ENCODE measurements at places on chromosomes 2 and 18. TPM values are rescaled to one million over a fixed set of nuclear protein-coding genes. Genes with fewer than 3 reads are reported as not detected.

Gene SLC11A1
- 2.7 TPM for total RNA-seq

Gene HES6
- 0.47 TPM for total RNA-seq

Gene CEBPZOS
- 23.2 TPM for total RNA-seq

GRCh38 chr2:158178646-158179045 lies 77.0 kb downstream of the UPP2 start:
- no peak for DNase-seq

Gene ARHGAP15
- 277 TPM for total RNA-seq

Gene ITGB6
- total RNA-seq = not detected

DNA sequence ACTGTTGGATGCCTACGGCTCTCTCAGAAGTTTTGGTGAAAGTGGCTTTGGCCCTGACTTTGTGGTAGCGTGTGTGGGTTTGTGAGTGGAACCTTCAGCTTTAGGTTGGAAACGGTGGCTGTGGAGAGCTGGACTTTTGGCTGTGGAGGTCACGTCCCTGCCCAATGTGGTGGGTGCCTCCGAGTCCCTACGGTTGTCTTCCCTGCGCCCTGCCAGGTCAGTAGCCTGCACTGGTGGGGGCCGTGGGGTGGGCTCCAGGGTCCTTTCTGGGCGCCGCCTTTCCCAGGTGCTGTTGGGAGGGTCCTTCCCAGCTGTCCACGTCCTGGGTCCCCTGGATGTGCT lies 11.1 kb downstream of the COLEC11 start:
- DNase-seq = no peak

DNA sequence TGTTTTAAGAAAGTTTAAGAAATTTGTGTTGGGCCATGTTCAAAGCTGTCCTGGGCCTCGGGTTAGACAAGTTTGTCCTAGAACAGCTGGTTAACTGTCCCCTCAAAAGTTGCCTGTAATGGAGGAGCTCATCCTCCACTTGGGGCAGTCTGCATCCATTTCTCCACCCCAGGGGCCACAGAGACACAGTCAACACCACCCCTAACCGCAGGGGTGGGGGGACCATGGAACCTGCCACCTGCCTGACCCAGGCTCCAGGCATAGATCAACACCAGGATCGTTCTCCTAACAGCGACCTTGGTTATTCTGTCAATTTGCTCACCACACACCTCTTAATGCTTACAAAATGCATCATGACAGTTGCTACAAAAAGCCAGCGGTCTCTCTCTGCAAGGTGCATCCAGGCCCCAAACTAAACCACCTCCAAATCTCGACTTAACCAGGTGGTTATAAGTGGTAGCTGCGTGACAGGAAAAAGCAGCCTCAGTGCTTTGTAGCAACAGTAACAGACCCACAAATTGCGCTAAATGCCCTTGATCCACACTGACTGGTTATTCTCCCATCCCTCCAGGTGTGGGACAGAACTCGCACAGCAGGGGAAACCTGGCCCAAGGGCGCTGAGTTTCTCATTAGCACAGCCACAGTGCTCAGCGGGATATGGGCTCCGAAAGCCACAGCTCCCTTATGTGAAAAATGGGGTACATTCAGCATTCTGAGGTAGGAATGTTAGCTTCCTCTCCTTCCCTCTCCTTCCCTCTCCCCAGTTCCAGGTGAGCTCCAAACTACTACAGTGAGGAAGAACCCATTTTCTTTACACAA lies 48.0 kb downstream of the HDLBP start:
- DNase-seq = no peak

Gene VWA3B
- not detected for total RNA-seq

- DNase-seq = no peak
Measured at GRCh38 chr2:27954771-27955383, 64.3 kb downstream of the BABAM2 start.

Gene SERPINB11
- total RNA-seq = not detected

Gene BUB1
- 8.6 TPM for total RNA-seq

GRCh38 chr2:32591669-32592463 lies 36.0 kb upstream of the TTC27 start:
- no peak for DNase-seq

- DNase-seq = no peak
Measured at GRCh38 chr2:163345795-163346573, 389.8 kb downstream of the FIGN start.

- no peak for DNase-seq
Measured at GRCh38 chr18:48324651-48325050, 84.5 kb downstream of the ZBTB7C start.

DNA sequence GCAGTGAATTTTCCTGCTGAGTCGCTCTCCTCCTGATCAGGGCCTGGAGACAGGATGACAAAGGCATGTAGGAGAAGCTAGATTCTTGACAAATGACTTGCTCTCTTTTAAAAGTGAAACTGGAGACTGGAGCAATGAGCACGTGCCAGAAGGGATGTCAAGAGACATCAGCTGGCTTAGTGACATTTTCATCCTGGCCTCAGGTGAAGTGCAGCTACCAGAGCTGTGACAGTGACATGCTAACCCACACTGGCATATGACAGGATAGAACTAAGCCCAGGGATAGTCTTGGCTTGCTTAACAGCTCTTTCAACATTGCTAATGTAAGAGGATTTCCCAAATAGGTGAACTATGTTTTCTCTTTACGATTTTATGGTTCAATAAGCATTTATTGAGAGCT lies 757.5 kb upstream of the DDX18 start:
- no peak for DNase-seq

DNA sequence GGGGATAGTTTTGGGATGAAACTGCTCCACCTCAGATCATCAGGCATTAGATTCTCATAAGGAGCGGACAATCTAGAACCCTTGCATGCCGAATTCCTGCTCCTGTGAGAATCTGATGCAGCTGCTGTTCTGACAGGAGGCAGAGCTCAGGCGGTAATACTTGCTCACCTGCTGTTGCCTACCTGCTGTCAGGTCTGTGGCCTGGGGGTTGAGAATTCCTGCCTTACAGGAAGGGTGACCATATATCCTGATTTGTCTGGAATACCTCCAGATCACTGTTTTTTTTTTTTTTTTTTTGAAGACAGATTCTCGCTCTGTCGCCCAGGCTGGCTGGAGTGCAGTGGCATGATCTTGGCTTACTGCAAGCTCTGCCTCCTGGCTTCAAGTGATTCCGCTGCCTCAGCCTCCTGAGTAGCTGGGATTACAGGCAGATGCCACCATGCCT lies 21.7 kb downstream of the ACSL3 start:
- no peak for DNase-seq

- no peak for DNase-seq
Measured at GRCh38 chr18:35804377-35804776, 168.1 kb upstream of the RMP24 start.

GRCh38 chr2:232501794-232502390 lies 14.3 kb upstream of the ECEL1 start:
- DNase-seq = no peak

Gene SERPINB10
- total RNA-seq = not detected

DNA sequence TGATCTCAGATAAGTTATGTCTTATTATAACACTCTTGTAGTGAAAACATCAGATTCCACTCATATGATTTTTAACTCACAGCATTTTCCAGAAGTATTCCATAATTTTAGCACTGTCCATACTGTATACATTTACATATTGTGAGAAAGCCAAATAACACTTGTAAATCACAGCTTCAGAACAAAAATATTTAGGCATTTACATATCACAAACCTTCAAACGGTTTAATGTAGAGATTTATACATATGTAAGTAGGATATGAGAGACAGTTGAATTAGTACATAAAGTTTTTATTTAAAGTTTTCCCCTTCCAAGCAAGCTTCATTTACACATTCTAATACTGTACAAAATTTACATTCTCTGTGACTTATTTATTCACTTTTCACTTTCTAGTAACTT lies 100.4 kb downstream of the KLHL14 start:
- no peak for DNase-seq

GRCh38 chr18:35097195-35097594 lies 56.0 kb downstream of the MAPRE2 start:
- DNase-seq = no peak

- no peak for DNase-seq
Measured at GRCh38 chr2:32863803-32864202, 83.0 kb upstream of the LTBP1 start.

Gene DCDC2C
- total RNA-seq = not detected

Gene DPP4
- 57.3 TPM for total RNA-seq

DNA sequence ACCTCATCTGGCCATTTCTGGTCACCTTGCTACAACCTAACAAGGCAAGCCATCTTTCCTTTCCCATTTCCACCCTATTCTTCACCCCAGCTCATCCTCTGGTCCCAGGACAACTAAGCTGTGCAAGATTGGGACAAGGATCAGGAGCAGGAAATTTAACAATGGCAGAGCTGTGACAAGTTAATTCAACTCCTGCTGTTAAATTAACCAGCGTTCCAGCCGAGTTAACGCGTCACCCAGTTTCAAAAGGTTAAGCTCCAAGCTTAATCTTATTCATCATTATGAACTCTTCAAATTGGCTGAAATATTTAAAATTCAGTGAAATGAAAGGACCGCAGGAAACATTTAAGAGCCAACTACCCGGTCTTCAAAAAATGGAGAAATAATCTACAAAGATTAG lies 231.9 kb downstream of the GRB14 start:
- DNase-seq = no peak

DNA sequence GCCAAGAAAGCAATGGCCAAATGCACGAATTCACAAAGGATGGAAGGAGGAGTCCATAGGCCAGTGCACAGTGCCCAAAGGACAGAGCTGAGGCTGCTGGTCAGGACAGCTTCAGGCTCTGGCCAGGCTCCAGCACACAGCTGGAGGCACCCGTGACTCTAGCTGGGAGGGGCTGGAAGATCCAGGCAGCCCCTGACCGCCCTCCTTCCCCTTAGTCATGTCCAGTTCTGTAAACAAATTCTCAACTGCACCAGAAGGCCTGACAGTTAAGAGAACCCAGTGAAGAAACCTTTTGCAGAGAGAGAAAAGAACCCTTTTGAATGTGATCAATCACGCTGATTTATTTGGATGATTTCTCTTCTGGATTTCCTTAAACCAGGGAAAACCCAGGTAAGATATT lies 7.7 kb upstream of the YWHAQ start:
- DNase-seq = no peak

Gene MC4R
- total RNA-seq = not detected

DNA sequence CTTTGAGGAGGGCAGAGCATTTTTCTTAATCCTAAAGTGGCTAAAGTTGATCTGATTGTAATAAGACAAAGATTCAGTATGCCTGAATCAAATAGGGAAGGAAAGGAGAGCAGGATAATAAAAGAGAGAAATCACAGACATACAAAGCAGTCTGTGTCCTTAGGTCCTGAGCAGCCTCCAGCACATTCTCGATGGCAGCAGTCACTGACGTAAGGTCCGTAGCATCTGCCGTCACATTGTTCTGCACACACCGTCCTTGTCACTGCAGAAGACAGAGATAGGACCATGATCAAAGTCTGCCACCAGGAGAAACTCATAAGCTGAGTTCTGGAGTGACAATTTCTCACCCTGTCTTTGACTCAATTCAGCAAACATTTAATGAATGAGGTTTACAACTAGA lies 813.7 kb downstream of the ERBB4 start:
- no peak for DNase-seq

GRCh38 chr2:220586980-220587530 lies 959.6 kb downstream of the SLC4A3 start:
- DNase-seq = no peak

Gene CDH2
- 0.37 TPM for total RNA-seq

DNA sequence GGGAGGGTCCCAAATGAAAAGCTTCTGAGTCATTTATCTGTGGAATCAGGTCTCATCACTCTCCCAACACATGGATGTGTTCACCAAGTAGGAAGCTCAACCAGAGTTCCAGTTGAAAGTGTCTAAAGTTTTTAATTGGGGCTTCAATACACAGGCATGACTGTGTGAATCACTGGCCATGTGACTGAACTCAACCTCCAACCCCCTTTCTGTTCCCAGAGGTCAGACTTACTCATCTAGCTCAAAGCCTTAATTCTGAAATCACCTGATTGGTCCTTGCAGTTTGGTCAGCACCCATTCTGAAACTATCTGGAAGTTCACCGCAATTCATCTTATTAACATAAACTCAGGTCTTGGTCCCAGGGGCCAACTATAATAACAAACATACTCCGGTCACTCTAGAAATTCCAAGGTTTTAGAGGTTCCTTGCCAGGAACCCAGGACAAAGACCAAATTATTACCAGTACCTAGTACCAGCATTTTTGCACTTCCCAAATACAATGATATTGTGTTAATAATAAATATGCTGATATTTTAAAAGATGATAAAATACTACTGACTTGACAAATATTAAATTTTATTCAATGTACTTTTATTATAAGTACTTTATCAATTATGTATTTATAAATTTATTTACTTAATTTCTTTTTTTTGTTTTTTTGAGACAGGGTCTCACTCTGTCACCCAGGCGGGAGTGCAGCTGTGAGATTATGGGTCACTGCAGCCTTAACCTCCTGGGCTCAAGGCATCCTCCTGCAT lies 10.7 kb upstream of the RBM45 start:
- no peak for DNase-seq

DNA sequence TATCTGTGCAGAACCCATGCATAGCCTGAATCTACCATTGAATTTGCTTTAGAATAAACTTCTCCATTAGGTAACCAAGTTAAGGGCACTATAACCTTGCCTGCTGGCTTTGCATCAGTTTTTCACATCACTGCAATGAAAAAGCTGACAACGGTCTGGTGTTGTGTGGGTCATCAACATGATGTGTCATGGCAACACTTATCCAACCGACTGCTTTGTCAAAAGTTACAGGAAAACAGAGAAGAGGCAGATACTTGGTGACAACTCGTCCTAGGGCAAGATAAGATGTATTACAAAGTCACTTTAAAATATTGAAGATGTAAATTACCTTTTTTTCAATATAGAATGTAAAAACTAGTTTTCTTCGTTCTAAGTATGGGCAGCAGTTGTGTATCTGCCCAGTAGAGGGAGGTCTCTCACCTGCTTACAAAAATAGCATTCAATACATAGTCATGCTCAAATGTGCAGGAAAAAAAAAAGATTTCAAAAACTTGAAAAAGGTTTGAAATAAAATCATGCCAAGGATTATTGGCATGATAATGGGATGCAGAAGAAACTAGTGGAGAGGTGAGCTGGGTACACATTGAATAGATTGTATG lies 96.3 kb downstream of the EVA1A start:
- DNase-seq = no peak

DNA sequence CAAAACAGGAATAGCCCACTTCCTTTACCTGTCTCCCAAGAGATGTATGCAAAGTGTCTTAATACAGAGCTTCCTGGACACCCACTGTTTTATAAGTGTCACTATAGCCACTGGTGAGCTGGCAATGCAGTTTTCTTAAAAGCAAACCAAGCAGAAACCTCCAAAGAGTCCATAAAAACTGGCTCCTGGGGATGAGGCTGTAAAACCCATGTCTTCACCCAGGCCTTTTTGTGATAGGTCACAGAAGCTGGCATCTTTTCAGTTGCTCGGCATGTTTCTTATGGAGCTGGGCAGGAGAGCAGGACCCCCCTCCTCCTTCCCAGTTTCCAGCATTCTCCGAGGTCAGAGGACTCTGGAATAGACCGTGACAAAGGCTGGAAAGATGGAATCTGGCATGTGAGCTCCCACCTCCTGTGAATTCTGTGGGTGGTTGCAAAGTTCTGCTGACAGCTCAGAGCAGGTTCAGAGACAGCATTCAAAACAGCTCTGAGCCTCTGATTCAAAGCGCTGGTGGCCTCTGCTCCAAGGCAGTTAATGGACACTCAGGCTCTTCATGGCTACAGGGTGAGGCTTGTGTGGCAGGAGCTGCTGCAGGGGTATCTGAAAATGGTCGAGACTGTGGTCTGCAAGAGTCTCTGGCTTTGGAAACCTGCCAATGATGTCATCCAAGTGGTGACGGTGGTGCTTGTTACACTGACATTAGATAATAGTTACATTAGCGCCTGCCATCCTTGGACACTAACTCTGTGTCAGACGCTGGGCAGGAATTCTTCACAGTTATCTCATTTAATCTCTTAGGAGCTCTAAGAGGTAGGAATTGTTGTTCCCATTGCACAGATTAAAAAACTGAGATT lies 283.4 kb downstream of the CLIP4 start:
- DNase-seq = no peak

Gene CPO
- not detected for total RNA-seq

Data from T-helper 17 cell (primary cell).